Activated naive CD8-positive, alpha-beta T cell treated with anti-CD3 and anti-CD28 coated beads for 36 hours (primary cell): ENCODE measurements at places on chromosomes 4 and X.

GRCh38 chr4:169649545-169650226, 29.3 kb downstream of the CLCN3 start:
- DNase-seq = no peak

- DNase-seq = no peak
Observed at GRCh38 chr4:151107063-151107462, 7.6 kb downstream of the RPS3A start.

DNA sequence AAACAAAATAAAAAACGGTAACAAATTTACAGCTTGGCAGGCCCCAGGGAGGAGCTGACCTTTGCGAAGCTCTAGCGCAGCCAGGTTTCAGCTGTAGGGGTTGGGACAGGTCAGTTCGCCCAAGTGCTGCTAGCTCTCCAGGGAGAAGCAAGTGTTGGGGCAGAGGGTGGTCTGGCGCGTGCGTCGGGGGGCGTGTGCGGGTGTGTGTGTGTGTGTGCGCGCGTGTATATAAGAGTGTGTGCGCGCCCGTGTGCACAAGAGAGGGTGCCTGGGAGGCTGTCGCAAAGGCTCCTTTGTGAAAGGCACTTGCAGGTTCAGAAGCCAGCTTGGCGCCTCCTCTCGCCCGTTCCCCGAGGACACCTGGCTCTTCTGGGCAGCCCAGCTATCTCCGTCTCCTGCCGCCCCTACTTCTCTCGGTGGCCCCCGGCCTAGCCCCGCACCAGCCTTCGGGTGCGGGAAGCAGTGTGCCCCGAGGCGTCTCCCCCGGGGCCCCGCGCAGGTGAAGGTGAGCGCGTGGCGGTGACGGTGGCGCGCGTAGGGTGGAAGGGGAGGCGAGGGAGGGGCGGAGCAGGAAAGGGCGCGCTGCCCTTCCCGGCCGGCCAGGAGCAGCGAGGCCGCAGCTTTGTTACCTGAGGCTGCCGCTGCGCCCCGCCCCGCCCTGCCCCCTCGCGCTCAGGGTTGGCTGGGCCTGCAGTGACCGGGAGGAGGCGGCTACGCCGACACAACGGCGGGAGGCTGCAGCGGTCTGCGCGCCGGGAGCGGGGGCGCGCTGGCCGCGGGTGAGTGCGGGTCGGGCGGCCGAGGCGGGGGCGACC, at the start of gene FHDC1:
Gene FHDC1 (plus strand): TSS at position 693 of the 815 bp plus-strand sequence. CDS start 6,735 bp downstream, outside the sequence.
- peak; percentile 8 for DNase-seq

GRCh38 chrX:131747173-131747572, 203.3 kb downstream of the OR13H1 start:
- DNase-seq = no peak

GRCh38 chr4:72665171-72665968, 96.3 kb upstream of the ADAMTS3 start:
- no peak for DNase-seq

- no peak for DNase-seq
Observed at GRCh38 chr4:145879598-145879997, 59.0 kb downstream of the ZNF827 start.

DNA sequence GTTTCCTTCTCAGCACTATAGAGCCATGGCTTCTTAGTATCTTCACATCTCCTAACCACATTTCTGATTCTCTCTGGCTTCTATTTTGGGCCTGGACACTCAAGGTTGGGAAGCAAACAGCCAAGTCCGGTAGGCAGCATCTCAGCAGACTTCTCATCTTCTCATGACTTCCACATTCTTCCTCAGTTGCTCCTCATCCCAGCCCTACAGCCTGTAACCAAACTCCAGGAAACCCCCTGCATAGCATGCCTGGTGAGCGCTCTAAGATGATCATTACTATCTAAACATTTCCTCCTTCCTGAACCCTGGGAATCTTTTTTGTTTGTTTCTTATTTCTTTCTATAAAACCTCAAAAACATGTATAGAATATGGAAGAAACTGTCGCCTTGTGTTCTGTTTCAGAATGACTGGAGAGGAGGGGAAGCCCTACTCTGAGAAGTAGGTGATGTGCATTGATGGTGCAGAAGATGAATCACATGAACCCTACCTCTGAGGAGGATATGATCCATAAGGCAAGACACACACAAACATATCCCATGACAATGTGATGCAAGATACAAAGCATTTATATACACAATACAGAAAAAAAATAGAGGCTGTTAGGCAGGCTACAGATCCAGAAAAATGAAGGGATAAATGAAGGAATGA, 219.8 kb upstream of the GYPA start:
- DNase-seq = no peak

GRCh38 chr4:108029016-108029720, 39.5 kb downstream of the HADH start:
- peak; percentile 58 for DNase-seq

- DNase-seq = no peak
Observed at GRCh38 chr4:186039697-186040096, 29.3 kb upstream of the TLR3 start.

DNA sequence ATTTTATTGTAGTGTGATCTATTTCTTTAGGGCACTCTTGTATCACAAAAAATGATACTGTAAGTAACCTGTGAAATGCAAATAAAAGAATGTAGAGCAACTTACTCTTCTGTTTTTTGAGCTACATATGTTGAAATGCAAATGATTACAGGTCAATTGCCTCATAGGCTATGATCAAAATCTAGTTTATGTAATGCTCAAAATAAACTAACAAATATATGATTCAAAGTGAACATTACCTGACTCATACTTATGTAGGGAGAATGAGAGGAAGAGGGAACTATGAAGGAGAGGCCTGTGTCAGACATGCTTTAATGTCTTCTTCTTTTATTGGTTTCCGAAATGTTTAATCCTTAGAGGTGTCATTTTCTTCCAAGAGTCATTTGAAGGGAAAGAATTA, 5.0 kb upstream of the RPS6KA3 start:
- no peak for DNase-seq

DNA sequence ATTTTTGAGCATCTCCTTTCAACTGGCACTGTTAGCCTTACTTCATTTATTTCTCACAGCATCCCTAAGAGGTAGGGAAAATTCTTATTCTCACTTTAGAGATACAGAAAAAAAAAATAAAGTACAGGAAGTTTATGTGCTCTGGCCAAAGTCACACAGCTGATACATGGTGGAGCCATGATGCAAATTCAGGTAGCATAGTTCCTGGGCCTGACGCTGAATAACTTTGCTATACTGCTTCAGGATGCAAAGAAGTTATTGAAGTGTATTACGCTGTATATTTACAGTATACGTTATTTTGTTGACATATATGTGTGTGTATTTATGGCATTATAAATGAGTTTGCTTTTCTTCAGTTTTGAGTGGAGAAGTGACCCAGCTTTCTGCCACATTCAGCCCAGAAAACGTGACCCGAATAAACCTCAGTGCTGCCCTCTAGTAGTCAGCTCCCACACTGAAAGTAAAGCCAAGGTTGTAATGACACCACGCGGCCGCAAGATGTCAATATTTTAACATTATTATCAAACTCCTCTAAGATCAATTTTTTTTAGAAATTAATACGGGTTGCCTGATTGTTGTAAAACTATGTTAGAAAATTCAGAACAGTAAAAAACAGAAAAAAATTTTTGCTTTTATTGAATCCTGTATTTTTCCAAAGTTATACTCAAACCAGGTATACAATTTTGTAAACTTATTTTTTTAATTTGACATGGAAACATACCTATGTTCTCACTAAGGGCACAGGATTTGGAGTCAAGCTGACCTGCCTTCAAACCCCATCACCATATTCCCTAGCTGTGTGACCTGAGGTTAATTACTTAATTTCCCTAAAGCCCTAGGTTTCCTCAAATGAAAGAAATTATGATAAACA, 3.8 kb upstream of the GUCY2F start:
- peak; percentile 21 for DNase-seq

DNA sequence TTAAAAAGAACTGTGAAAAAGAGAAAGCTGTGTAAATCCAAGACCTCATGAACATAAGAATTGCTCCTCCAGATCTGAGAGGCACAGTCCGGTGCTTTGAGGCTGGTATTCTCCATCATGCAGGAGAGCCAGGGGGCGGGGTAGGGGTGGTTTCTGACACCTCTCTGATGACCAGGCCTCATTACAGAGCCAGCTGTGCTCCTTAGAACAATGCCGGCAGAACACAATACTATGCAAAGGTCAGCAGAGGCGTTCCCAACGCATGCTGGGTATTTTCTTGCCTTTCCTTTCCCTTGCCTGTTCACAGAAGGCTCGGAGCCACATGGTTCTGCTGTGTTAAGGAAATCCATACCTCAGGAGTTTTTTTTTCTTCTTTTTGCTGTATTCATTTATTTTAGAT, 91.2 kb upstream of the SOD3 start:
- DNase-seq = no peak

- DNase-seq = no peak
Observed at GRCh38 chr4:89158884-89159503, 47.7 kb downstream of the TIGD2 start.
